Thyroid gland (tissue), 4 donors: ENCODE measurements at places on chromosomes 16 and 17. TPM values are rescaled to one million over a fixed set of nuclear protein-coding genes. Genes with fewer than 3 reads are reported as not detected.
A peak's percentile ranks its signal among the peaks of the same experiment; 100 is the strongest.

The SRCIN1 gene
- 0.83 TPM for total RNA-seq

The RBFOX1 gene
- total RNA-seq: not detected

The CCL2 gene
- total RNA-seq: 39.4 TPM

The HEXIM1 gene
- 20.4 TPM for total RNA-seq

The CLEC18A gene
- total RNA-seq: 1.8 TPM

- no peak for DNase-seq
Observed at GRCh38 chr16:19130852-19131824, 17.4 kb downstream of the ITPRIPL2 start.

DNA sequence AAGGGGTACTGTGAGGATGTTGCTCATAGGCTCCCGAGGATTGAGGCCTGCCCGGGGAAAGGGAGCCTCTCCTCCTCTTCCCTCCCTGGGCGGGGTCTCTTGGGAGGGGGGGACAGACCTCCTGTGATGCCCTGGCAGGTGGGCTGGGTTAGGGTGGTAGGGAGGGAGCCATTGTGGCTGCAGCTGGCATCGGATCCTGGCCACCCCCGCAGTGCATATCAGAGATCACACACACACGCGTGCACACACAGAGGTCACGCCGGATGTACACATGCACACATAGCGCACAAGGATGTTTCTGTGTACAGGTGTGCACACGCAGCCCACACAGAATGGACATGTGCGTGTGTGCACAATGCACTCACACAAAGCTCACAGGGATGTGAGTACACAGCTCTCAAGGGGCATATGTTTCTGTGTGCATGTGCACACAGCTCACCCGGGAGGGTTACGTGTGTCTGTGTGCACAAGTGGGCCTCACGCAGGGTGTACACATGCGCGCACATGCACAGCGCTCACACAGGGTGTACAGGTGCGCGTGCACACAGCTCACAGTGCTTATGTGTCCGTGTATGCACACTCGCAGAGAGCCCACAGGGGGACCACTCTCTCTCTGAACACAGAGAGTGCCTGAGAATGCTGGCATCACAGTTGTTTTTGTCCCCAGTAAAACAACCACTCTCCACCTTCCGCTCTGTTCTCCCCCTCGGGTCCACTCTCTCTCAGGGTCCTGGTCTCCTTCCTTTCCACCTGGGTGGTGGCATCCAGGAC, 2.4 kb downstream of the GJD3 start:
- no peaks in the 10 kb centered on the region for H3K27me3 ChIP-seq
- no peak for DNase-seq
- no peaks in the 10 kb centered on the region for H3K36me3 ChIP-seq
- H3K4me3 ChIP-seq: peak overlapping the region; percentile 21
- H3K4me1 ChIP-seq: peaks cover 12% of the 10 kb centered on the region

- H3K27me3 ChIP-seq: no peaks in the 10 kb centered on the region
- H3K4me3 ChIP-seq: no peak overlapping the region
- H3K36me3 ChIP-seq: no peaks in the 10 kb centered on the region
- peaks cover 35% of the 10 kb centered on the region for H3K4me1 ChIP-seq
- no peak for DNase-seq
Observed at GRCh38 chr17:8160741-8161221, 2.0 kb downstream of the VAMP2 start.

GRCh38 chr16:69293401-69293800, 17.7 kb upstream of the VPS4A start:
- H3K36me3 ChIP-seq: no peaks in the 10 kb centered on the region
- peaks cover 41% of the 10 kb centered on the region for H3K4me1 ChIP-seq
- DNase-seq: no peak
- no peak overlapping the region for H3K4me3 ChIP-seq
- H3K27ac ChIP-seq: peak overlapping the region; percentile 39

DNA sequence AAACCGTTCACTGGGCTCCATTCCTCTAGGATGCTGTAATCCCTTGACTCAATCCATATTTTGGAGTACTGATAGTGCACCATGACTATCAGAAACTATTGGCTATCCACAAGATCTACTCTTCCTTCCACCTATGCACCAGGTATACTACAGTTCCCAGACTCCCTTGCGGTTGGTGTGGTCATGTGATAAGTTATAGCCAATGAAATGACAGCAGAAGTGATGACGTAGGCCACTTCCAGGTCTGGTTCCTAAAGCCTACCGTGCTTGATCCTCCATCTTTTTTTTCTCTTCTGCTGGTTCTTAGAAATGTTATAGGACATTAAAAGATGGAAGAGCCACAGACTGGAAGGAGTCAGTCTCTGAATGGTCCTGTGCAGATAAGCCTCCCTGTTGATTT, 278.8 kb upstream of the C16orf82 start:
- H3K4me3 ChIP-seq: no peak overlapping the region
- H3K27ac ChIP-seq: no peak overlapping the region
- no peaks in the 10 kb centered on the region for H3K4me1 ChIP-seq
- no peaks in the 10 kb centered on the region for H3K36me3 ChIP-seq

- H3K4me1 ChIP-seq: no peaks in the 10 kb centered on the region
- H3K27me3 ChIP-seq: no peaks in the 10 kb centered on the region
- no peak overlapping the region for H3K4me3 ChIP-seq
- H3K36me3 ChIP-seq: no peaks in the 10 kb centered on the region
- H3K27ac ChIP-seq: no peak overlapping the region
Observed at GRCh38 chr17:1073241-1073962, 76.5 kb downstream of the TIMM22 start.

- peak overlapping the region; percentile 75 for H3K4me3 ChIP-seq
- DNase-seq: peak; percentile 57
- H3K27ac ChIP-seq: peak overlapping the region; percentile 96
- peaks cover 48% of the 10 kb centered on the region for H3K4me1 ChIP-seq
Observed at GRCh38 chr16:73058221-73058615, 10.3 kb upstream of the ZFHX3 start.
